ENCODE measurements at places on chromosomes 11 and 22.

DNA sequence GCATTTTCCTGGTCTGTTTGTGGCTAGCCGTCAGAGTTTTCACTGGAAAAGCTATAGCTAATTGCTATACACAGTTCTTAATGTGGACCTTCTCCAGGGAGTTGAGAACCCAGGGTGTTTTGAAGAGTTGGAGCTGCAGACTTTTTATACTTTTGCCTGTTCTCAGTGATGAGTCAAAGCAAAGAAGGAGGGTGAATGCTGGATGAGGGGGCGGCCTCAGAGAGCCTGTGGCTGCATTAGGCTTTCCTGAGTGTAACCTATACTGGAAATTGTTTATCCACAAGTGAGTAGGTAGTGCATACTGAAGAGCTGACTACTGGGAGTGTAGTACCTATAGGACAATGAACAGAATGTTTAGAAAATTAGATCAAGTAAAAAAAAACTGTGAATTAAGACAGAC is 79.7 kb upstream of the HORMAD2 start:
- no peak for DNase-seq

- DNase-seq, result no peak
Observed at GRCh38 chr22:26476705-26477340, 6.8 kb downstream of the HPS4 start.

DNA sequence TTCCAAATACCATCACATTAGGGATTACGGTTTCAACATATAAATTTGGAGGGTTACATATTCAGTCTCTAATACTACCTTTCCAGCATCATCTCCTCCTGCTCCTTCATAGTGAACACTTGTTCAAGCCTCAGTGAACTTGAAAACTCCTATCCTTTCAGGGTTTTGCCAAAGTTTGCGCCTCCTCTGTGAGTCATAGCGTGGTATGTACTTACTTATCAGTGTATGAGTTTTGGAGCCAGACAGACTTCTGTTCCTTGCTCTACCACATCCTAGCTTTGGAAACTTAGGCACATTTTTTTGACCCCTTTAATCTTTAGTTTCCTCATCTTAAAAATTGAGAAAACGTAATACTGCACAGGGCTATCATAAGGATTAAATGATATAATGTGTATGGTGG is 160.1 kb upstream of the ZC3H12C start:
- DNase-seq, result no peak

GRCh38 chr22:48804811-48805301 is 1022.8 kb downstream of the BRD1 start:
- DNase-seq, result no peak

DNA sequence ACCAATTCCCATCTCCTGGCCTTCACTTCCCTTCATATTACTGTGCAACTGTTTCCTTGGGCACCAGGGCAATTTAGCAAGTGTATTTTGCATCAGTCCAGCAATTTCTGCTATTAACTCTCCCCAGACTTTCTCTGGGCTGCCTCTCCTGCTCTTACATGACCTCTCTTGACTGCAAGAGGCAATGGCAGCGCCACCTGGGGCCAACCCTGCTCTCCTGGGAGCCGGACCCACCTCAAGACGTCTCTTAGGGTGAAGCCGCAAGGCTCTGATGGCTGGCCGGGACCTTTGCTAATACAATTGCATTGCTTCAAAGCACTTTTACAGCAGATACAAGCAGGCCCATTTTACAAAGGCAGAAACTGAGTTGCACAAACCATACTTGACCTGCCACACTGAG is 360.2 kb downstream of the CADM1 start:
- no peak for DNase-seq

DNA sequence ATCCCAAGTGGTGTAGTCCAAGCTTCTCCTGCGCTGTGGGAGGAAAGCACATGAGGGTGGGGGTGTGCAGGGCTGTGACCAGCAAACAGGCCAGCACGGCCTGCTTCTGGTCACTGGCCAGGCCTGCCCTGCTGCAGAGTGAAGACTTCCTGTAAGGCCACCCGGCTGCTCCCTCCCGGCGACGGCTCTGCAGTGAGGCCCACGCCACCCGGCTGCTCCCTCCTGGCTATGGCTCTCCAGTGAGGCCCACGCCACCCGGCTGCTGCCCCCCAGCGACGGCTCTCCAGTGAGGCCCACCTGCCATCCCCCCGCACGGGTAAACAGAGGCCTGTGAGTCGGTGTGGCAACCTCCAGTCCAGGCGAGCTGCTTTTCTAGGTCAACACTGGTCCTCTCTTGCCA is 31.4 kb upstream of the BRSK2 start:
- no peak for DNase-seq

DNA sequence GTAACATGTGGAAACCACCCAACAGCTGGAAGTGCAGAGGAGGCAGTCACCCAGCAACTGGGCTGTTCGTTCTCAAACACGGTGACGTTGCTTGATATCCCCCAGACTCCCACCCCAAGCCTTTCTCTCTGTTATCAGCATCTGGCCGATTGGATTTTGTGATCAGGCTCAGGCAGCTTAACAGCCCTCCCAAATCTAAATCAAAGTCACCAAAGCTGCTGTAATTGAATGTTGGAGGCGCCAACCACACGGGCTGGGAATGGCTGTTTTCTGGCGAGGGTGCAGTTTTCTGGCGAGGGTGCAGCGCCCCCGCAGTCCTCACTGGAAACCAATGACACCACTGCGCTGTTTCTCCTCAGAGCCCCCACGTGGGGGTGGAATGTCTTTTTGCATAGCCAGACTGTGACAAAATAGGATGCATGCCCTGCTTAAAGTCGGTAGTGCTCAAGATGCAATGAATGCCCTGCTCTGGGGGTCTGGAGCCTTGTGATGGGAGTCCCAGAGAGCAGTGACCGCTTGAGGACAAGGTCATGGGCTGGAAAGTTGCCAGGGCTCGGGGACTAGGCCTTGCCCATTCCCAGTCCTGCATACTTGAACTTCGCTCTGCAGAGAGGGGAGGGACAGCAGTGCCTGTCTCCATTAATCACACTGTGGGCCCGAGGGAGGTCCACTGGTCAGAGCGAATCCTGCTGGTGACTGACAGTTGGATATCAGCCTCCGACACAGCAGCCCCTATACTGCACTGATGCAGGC is 105.3 kb downstream of the MORC2 start:
- no peak for DNase-seq

GRCh38 chr11:112004389-112004788 is 20.8 kb upstream of the DLAT start:
- DNase-seq, result no peak

DNA sequence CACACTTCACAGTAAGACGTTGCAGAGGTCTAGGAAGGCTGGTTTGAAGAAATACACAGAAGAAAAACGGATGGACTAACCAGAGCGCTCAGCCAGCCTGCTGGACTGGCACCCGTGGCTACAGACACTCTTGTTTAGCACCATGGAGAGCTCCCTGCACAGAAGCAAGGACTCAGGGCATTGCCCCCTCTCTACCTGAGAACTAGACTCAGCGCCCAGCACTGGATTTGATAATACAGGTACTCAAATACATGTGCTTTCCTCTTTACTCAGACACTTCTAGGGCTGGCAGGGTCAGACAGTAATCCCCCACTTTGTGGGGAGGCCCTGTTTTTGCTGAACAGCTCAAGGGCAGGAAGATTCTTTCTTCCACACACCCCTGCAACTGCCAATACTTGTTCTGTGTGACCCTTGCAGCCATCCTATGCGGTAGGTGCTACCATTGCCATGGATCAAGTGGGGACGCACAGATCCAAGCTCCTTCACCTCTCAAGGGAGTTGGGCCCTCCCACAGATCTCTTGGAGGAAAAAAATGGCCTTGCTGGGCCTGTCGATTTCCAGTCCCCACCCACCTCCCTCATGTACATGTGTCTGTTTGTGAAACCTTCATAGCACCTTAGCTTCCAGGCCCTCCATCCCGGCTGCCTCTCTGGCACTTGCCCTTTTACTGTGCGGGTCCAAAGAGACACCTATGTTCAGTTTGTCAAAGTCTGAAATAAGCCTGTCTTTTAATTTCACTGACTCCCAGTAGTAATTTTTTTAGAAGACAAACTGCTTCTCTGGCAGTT is 5.1 kb upstream of the P2RX6 start:
- DNase-seq, result no peak

DNA sequence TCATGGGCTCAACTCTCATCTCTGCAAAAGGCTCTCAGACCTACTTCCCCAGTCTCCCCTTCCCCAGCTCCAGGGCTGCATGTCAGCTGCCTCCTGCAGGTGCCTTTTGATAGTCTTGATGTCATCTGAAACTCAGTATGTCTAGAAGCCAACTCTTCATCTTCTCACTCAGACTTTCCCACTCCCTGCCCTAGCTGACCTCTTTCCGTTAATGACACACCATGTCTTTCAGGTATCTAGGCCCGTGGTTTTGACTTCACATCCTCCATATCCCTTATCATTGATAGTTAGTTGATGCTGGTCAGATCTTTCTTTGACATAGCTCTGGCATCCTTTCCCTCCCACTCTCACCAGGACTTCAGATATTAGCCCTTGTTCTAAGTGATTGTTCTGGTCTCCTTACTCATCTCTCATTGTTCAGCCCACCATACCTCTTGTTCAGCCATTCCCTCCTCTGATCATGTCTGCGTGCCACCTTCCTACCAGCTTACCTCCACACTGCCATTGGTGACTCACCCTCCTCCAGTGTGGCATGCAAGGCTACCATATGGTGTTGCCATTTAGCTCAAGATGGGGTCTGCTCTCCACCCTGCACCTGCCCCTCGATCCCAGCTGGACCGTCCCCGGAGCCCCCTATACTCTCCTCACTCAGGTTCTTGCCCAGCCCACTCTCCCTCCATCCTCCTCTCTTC is 18.4 kb downstream of the TTC12 start:
- no peak for DNase-seq

GRCh38 chr22:44386386-44387035 is 73.8 kb upstream of the SHISAL1 start:
- DNase-seq, result no peak

GRCh38 chr11:11409901-11410300 is 56.9 kb upstream of the CSNK2A3 start:
- DNase-seq, result no peak

- DNase-seq, result no peak
Observed at GRCh38 chr11:108966978-108967377, 302.1 kb downstream of the DDX10 start.

GRCh38 chr22:22746061-22746962 is 101.9 kb downstream of the GGTLC2 start:
- no peak for DNase-seq

DNA sequence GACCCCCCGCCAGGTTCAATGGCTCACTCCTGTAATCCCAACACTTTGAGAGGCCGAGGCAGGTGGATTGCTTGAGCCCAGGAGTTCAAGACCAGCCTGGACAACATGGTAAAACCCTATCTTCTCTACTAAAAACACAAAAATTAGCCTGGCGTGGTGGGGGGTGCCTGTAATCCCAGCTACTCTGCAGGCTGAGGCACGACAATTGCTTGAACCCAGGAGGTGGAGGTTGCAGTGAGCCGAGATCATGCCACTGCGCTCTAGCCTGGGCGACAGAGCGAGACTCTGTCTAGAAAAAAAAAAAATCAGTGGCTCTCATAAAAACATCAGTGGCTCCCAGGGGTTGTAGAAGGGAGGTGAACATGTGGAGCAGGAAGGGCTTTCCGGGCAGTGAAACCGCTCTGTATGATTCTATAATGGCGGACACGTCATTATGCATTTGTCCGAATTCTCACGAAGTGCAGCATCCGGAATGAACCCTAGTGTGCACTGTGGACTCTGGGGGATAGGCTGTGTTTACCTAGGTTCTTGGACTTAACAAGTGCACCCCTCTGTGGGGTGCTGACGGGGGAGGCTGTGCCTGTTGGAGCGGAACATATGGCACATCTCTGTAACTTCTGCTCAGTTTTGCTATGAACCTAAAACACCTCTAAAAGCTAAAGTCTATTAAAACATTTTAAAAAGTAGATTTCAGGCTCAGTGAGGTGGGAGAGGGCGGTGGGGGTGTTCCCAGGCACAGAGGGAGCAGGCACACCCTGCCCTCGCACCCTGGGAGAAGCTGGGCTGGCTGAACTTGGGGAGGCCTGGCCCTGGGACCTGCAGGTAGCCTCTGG is 49.1 kb upstream of the SEPTIN5 start:
- DNase-seq, result no peak

DNA sequence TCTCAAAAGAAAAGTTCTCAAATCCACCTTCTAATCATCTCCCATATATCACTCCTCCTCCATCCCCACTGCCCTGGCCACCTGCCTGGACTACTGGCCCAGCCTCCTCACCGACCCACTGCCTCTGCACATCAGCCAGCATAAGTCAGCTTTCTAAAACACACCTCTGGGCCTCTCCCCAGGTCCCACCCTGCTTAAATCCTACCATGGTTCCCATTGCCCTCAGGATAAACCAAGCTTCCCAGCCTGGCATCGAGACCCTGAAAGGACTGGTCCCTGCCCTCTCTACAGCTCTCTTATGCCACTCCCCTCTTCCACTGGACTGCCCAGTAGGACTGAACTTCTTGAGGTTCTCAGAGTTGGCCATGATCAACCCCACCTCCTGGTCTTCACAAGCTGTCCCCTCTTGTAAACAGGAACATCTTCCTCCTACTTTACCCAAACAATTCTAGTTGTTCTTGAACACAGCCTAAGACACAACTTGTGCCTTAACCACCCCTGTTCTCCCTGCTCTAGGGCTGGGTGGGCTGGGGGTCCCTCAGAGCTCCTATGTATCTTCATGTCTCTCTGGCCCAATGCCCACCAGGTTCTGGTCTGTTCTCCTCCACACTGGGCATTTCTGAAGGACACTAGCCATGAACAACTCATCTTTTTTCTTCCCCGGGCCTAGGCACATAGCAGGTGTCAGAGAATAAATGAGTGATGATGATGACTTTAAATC is 12.6 kb upstream of the P2RY6 start:
- DNase-seq, result no peak

DNA sequence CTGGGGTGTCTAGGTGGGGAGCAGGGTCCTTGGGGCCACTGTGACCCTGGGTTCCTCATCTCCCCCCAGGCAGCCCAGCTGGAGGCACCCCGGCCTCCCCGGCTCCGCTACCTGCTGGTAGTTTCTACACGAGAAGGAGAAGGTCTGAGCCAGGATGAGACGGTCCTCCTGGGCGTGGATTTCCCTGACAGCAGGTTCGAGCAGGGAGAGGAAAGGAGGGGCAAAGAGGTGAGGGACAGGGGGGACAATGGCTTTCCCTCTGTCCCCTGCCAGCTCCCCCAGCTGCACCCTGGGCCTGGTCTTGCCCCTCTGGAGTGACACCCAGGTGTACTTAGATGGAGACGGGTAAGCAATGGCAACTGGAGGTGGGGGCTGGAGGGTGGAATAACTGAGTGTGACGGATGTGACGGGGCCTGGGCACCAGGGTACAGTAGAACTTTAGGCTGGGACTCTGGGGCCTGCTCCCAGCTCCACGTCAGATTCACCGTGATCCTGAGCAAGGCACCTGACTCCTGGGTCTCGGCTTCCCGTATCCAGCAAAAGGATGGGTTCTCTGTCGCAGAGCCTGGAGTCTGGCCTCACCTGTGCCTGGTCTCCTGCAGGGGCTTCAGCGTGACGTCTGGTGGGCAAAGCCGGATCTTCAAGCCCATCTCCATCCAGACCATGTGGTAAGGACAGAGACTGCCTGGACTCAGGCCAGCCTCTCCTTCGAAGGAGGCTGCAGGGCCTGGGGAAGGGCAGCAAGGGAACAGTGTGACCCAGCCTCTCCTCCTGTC is 3.6 kb downstream of the SSH3 start:
- no peak for DNase-seq

DNA sequence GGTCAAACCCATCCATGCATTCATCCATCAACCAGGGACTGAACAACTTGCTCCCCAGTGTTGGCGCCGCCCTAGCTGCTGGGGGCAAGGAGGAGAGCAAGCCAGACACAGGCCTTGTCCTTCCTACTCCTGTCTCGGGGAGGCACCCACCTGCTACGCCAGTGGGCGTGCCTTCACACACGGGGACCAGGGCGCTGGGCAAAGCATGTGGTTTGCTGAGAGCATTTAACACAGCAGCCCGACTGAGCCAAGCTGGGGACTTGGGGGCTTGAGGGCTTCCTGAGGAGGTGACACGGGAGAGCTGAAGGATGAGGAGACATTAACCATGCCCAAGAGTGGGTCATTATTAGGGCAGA is 30.6 kb downstream of the CACNA1I start:
- no peak for DNase-seq
